ENCODE measurements at places on chromosomes 2 and 18.

DNA sequence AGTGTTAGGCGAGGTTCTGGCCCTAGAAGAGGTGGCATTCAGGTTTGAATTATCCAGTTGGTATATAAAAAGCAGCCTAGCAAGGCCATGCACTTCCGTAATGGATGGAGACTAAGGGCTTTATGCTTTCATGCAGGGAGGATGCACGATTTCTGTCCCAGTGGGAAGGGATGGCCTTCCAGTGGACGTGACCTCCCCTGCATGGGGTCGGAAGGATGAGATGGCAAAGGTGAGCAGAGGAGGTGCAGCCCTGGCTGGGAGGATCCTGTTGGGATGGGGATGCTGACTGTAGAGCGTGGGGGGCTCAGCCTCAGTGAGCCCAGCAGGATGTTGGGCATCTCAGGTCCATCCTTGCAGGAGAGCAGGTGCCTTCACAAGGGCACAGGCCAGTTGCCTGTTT, 4.8 kb downstream of the ASB18 start:
- DNase-seq: no peak

DNA sequence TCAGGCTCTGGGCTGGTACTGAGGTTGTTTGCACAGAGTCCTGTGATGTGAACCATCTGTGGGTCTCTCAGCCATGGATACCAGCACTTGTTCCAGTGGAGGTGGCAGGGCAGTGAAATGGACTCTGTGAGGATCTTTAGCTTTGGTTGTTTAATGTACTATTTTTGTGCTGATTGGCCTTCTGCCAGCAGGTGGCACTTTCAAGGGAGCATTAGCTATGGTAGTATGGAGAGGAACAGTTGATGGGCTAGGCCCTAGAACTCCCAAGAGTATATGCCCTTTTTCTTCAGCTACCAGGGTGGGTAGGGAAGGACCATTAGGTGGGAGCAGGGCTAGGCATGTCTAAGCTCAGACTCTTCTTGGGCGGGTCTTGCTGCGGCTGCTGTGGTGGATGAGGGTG, 257.0 kb upstream of the GYPC start:
- DNase-seq: no peak

DNA sequence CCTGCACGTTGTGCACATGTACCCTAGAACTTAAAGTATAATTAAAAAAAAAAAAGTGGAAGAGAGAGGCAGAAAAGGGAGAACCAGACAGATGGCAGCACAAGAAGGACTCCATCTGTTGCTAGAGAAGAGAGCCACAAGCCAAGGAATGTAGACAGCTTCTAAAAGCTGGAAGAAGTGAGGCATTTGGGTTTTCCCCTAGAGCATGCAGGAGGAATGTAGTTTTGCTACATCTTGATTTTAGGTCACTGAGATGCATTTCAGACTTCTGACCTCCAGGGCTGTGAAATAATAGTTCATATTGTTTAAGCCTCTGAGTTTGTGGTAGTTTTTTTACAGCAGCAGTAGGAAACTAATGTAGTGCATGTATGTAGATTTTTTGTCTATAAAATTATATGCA, 46.0 kb downstream of the CAVIN2 start:
- no peak for DNase-seq

DNA sequence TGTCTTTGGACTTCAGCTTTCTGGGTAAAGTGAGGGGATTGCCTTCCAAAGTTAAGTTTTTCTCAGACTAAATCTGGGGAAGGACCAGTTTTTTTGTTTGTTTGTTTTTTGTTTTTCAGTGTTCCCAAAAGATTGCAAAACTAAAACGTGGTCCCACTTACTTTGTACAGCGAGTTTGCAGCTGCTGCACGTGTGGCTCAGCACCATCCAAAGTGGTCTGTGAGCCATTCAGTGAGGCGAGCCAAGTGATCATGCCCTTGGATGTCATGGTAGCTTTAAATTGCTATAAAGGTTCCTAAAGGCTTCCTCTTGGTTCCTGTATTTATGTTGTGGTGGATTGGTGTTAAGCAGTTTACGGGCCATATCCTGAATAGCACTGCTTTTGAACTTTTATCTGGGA, 23.0 kb downstream of the TET3 start:
- DNase-seq: no peak
